ENCODE measurements at places on chromosomes 13 and 19.

- no peak for DNase-seq
Observed at GRCh38 chr19:15962319-15962718, 13.5 kb downstream of the OR10H4 start.

DNA sequence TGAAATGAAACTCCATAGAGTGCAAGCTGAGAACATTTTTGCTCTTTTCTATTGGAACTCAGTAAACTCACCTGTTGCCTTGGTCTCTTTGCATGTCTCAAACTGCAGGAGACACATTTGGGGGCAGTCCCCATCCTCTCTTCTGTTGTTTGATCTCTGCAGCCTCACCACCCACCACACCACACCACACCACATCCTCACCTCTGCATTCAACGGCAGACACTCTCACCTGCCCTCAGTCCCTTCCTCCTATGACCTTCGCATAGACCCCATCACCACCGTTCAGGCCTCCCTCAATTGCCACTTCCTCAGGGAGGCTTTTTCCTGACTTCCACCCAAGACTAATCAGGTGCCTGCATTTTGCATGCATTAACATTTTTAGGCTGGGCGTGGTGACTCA, 14.4 kb upstream of the TPM4 start:
- no peak for DNase-seq

GRCh38 chr19:39546599-39546998, 6.6 kb upstream of the EID2 start:
- DNase-seq, result no peak

GRCh38 chr13:95710313-95710712, 33.4 kb downstream of the DNAJC3 start:
- DNase-seq, result no peak

- no peak for DNase-seq
Observed at GRCh38 chr13:24071423-24072075, 89.0 kb upstream of the SPATA13 start.

GRCh38 chr13:30895773-30896172, 10.3 kb upstream of the MEDAG start:
- DNase-seq, result no peak

- DNase-seq, result no peak
Observed at GRCh38 chr19:14381689-14382474, 638 bp downstream of the ADGRE5 start.

DNA sequence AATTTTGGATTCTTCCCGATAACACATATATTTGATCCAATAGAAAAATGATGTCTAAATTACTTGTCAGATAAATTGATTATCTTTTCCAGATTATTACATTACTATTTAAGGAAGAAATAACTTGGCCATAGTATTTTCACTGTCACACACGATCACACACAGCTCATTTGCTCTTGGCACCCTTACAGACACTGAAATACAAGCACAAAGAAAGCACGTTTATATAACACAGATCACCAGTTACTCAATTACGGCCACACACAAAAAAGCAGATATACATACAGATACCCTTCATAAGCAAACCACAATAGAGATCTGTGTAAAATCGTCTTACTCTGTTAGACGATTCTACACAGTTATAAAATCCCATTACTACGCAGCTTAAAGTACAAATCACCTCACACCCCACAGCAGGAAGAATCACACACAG, 716 bp upstream of the ZNF420 start:
- DNase-seq, result no peak

DNA sequence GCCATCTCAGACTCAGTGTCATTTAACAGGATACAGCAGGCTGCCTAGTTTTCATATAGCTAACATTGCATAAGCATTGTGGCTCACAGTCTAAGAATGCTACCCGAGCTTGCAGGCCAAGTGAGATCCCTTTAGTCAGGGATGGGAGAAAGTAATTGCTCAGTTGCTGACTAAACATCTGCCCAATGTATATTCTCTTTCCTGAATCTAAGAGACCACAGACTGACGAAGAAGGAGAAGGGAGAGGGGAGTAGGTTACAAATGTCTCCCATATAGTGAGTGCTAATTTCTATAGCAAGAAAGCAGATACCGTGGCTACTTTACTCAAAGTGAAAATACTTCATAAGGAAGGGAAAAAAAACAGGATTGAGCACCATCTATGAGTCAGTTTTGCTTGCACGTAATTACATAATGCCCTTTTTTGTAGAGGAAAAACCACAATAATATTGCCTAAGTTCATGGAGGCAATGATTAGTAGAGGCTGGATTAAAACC, 453.9 kb downstream of the COG6 start:
- no peak for DNase-seq

DNA sequence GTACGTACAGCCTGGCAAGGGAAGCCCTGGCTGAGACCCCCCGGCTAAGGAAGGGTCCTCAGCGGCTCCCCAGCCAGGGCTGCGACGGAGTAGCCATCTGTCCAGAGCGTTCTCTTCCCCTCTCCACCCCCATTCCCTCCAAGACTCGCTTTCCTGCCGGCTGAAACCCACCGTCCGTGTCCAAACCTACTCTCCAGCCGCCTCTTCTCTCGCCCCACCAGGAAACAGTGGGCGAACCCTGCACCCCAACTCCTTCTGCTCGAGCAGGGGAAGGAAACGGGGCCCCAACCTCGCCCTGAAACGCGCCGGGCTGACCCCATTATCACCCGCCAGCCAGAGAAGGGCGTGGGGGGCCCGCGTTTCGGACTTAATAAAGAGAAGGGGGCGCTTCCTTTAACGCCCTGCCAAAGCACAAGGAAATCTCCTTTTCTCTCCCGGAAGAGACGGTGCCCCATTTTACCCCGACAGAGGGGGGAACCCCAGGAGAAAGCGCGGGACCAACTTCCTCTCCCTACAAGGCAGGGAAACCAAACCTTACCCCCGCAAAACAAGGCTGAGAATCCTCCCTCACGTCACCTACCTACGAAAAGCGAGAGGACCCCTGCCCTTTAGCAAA, 2.5 kb downstream of the ZC3H4 start:
- DNase-seq, result no peak

DNA sequence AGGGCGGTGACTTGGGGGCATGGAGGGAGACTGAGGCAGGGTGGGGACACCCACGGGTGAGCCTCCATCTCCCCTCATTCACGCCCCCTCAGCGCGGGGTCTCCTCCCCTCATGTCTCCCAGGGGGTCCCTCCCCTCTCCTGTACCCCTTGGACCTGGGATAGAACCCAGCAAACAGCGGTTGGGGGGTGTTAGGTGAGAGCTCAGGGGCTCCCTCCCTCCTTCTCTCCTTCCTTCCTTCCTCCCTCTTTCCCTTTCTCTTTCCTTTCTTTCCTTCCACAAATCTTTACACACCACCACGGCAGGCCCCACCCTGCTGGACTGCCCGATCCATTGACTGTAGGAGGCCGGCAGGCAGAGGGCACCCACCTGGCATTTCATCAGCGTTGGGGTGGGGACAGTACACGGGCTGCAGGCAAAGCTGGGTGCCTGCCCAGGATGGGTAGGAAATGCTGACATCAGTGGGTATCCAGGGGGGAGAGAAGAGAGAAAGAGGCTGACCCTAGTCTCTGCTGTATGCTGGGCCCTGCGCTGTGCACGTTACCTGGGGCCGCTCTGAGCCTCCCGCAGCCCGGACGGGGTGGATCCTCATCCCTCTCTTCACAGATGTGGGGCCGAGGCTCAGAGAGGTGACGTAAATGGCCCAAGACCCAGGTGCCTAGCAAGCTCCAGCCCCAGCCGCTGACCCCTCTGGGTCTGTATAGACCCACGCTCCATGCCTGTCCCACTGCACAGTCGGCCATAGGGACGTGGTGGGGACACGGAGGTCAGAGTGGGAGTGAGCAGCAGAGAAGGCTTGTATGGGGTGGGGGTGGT, 3.5 kb downstream of the SSC5D start:
- DNase-seq, result no peak

GRCh38 chr13:29170436-29171082, 350.4 kb downstream of the MTUS2 start:
- DNase-seq, result no peak

- DNase-seq, result no peak
Observed at GRCh38 chr19:48230555-48231129, 25.1 kb downstream of the CARD8 start.

All from Panc1 (cell line).